ENCODE measurements at places on chromosomes 5 and 9. TPM values are rescaled to one million over a fixed set of nuclear protein-coding genes. Genes with fewer than 3 reads are reported as not detected.
A peak's percentile ranks its signal among the peaks of the same experiment; 100 is the strongest.

GRCh38 chr5:105956456-105957196, 1714.1 kb downstream of the EFNA5 start:
- no peak overlapping the region for H3K4me3 ChIP-seq
- H3K27me3 ChIP-seq: no peaks in the 10 kb centered on the region
- no peak for DNase-seq
- H3K4me1 ChIP-seq: no peaks in the 10 kb centered on the region

The DMRT2 gene
- total RNA-seq: not detected

The FOXD4 gene
- total RNA-seq: not detected

The MAMDC4 gene
- total RNA-seq: 1.7 TPM

DNA sequence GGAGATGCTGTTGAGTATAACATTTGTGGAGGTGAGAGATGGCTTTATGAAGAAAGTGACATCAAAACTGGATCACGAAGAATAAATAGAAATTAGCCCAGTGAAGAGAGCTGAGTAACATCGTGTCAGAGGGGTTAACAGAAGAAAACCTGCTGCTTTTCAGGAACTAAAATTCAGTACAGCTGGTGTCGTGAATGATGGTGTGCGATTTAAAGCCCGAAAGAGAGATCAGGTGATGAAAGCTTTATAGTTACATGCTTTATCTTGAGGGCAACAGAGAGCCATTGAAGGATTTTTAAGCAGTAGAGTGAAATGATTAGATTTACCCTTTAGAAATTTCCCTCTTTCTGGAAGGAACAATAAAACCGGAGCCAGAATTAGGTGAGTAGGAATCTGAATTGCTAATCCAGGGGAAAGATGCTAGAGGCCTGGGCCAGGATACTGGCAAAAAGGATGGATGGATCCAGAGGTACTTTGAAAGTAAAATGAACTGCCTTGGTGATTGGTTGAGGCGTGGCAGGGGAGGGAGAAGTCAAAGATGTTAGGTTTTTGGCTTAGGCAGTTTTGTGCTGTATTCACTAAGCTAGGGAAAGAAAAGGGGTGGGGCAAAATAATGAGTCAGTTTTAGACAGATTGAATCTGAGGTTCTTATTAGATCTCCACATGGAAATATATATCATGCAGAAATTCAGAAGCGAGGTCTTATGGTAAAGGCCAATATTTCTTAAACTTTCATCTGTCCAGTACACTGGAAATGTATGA, 3.4 kb downstream of the LRRC70 start:
- DNase-seq: no peak
- no peaks in the 10 kb centered on the region for H3K4me1 ChIP-seq
- no peaks in the 10 kb centered on the region for H3K27me3 ChIP-seq
- H3K4me3 ChIP-seq: no peak overlapping the region
- H3K36me3 ChIP-seq: no peaks in the 10 kb centered on the region

The S1PR3 gene
- 26.8 TPM for total RNA-seq

GRCh38 chr5:2658447-2658846, 93.0 kb downstream of the IRX2 start:
- DNase-seq: no peak
- H3K36me3 ChIP-seq: no peaks in the 10 kb centered on the region
- no peak overlapping the region for H3K4me3 ChIP-seq
- no peak overlapping the region for H3K27ac ChIP-seq

DNA sequence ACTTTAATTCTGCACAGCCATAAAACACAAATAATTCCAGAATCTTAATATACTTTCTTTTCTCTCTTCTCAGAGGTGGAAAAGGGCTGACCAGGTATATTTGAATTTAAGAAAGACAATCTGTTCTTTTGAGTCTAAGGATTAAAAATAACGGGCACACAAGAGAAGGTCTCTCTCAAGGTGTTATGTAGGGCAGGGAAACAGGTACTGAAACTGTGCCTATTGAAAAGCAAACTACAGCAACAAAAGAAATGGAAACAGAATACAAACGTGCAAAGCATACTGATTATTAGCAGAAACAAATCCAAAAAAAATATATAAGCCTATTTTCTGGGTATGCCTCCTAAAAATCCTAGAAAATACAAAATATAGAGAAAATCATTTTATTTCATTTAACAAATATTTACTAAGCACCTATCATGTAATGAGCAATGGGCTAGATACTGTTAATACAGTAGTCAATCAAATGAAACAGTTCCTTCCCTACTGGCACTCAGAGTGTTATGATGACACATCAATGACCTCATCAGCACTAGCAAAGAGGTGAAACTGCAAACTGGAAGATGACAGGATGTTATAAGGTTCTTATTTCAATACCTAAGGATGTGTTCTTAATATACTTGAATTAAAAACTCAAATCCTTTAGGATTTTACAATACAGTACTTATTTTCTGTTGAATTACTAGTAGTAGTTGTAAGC, 87.7 kb downstream of the AUH start:
- no peak for DNase-seq
- no peak overlapping the region for H3K4me3 ChIP-seq
- H3K36me3 ChIP-seq: no peaks in the 10 kb centered on the region
- no peaks in the 10 kb centered on the region for H3K27me3 ChIP-seq

The MARCOL gene
- total RNA-seq: not detected

The UGT3A2 gene
- total RNA-seq: not detected

DNA sequence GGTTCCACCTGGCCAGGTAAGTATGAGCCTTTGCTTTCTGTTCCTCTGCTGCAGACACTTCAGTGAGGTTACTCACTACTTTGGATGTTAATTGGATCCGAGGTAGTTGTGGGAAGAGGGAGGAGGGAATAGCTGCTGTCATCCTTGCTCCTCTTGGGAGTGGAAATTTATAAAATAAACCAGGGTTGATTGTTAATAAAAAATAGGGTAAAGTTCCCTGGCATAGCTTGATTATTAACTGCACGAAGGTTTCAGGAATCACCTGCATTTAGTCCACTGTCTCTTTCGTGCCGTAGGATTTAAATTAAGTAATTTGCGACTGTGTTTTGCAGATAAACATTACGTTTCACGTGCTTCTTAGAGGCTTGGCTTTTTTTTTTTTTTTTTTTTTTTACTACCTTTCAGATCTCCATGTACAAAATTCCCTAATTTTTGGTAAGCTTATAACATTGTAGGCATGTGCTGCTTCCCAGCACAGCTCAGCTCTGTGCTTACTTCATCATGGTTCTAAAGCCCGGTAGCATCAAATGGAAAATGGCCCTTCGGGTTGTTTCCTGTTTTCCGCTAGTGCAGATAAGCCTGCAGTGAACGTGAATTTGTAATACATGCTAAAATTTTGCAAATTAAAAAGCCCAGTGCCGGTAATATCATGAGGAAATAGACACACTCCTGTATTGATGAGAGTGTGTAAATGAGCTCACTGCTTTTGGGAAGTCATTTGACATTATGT, 26.9 kb upstream of the LTC4S start:
- no peak overlapping the region for H3K4me3 ChIP-seq
- no peak for DNase-seq
- peaks cover 50% of the 10 kb centered on the region for H3K36me3 ChIP-seq

DNA sequence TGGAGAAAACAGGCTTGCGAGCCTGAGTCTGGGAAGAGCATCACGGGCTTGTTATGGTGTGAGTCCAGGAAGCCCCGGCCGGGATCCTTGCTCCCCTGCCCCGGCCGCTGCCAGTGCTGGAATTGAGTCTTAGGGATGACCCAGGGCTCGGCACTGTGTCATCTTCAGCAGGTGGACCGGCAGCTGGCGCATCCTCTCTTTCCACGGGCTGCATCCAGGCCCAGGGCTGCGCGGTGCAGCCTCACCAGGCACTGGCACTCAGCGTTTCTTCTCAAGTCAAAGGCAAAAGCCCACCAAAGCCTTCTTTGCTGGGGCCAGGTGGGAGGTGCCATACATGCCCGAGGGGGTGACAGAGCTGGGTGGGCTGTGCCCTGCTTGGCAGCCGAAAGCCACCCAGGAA, 46.6 kb downstream of the COL5A1 start:
- H3K4me1 ChIP-seq: peaks cover 20% of the 10 kb centered on the region
- H3K36me3 ChIP-seq: no peaks in the 10 kb centered on the region
- no peak for DNase-seq
- no peak overlapping the region for H3K4me3 ChIP-seq
- no peaks in the 10 kb centered on the region for H3K27me3 ChIP-seq
- H3K27ac ChIP-seq: no peak overlapping the region

The LMX1B gene
- total RNA-seq: 0.74 TPM

GRCh38 chr5:139637438-139638089, 10.6 kb upstream of the CXXC5 start:
- peak overlapping the region; percentile 93 for H3K27ac ChIP-seq
- H3K4me3 ChIP-seq: peak overlapping the region; percentile 44
- no peaks in the 10 kb centered on the region for H3K27me3 ChIP-seq
- H3K4me1 ChIP-seq: peaks cover 59% of the 10 kb centered on the region

DNA sequence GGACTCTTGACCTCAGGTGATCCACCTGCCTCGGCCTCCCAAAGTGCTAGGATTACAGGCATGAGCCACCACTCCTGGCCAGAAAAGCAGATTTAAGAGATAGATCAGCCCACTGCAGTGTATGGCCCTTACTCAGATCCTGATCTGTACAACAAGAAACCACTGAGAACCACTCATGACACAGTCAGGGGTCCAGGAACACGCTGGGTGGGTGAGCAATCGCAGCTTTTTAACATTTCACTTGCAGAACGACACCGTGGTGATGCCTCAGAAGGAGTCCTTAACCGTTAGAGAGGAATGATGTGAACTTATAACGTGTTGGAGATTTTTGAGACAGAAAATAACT, 45.3 kb upstream of the NSMF start:
- peaks cover 7% of the 10 kb centered on the region for H3K36me3 ChIP-seq
- no peaks in the 10 kb centered on the region for H3K4me1 ChIP-seq
- H3K27me3 ChIP-seq: no peaks in the 10 kb centered on the region
- H3K4me3 ChIP-seq: no peak overlapping the region

GRCh38 chr5:149185067-149185466, 43.8 kb downstream of the ABLIM3 start:
- no peaks in the 10 kb centered on the region for H3K27me3 ChIP-seq
- H3K27ac ChIP-seq: peak overlapping the region; percentile 79
- peaks cover 29% of the 10 kb centered on the region for H3K4me1 ChIP-seq
- H3K4me3 ChIP-seq: no peak overlapping the region
- no peak for DNase-seq

The C9orf50 gene
- not detected for total RNA-seq

DNA sequence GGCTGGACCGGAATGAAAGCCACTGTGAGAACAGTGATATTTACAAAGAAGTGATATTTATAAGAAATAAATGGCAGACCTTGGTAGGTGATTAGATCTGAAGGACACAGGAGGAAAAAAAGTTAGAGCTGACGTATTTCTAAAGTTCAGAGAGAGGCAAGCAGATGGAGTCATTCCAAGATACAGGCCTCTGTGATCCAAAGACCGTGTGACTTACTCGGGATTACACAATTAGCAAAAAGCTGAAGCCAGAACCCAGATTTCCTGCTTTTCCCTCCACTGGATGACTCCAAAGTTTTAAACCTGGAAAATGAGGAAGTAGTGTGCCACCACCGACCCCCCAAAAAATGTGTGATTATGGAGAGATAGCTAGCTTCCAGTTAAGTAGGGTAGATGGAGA, 3.1 kb upstream of the DOCK8 start:
- H3K27ac ChIP-seq: no peak overlapping the region
- peaks cover 16% of the 10 kb centered on the region for H3K4me1 ChIP-seq
- H3K27me3 ChIP-seq: no peaks in the 10 kb centered on the region

GRCh38 chr5:167051402-167051768, 1240.1 kb upstream of the WWC1 start:
- H3K4me3 ChIP-seq: no peak overlapping the region
- no peaks in the 10 kb centered on the region for H3K4me1 ChIP-seq
- H3K27me3 ChIP-seq: no peaks in the 10 kb centered on the region
- H3K27ac ChIP-seq: no peak overlapping the region
- H3K36me3 ChIP-seq: no peaks in the 10 kb centered on the region

- no peaks in the 10 kb centered on the region for H3K27me3 ChIP-seq
- no peaks in the 10 kb centered on the region for H3K36me3 ChIP-seq
- H3K4me1 ChIP-seq: no peaks in the 10 kb centered on the region
- no peak overlapping the region for H3K27ac ChIP-seq
- no peak for DNase-seq
- H3K4me3 ChIP-seq: no peak overlapping the region
These were observed 53.0 kb downstream of the GADD45G start for GRCh38 chr9:89657765-89658164.

GRCh38 chr9:74041588-74041987, 455.5 kb upstream of the RORB start:
- H3K36me3 ChIP-seq: no peaks in the 10 kb centered on the region
- H3K4me3 ChIP-seq: no peak overlapping the region
- no peaks in the 10 kb centered on the region for H3K27me3 ChIP-seq
- H3K4me1 ChIP-seq: no peaks in the 10 kb centered on the region

The IL5 gene
- total RNA-seq: not detected

GRCh38 chr5:447501-447900, 4.5 kb downstream of the EXOC3 start:
- peaks cover 53% of the 10 kb centered on the region for H3K36me3 ChIP-seq
- no peak overlapping the region for H3K4me3 ChIP-seq
- H3K27ac ChIP-seq: no peak overlapping the region
- H3K4me1 ChIP-seq: peaks cover 11% of the 10 kb centered on the region
- DNase-seq: no peak
- H3K27me3 ChIP-seq: no peaks in the 10 kb centered on the region

DNA sequence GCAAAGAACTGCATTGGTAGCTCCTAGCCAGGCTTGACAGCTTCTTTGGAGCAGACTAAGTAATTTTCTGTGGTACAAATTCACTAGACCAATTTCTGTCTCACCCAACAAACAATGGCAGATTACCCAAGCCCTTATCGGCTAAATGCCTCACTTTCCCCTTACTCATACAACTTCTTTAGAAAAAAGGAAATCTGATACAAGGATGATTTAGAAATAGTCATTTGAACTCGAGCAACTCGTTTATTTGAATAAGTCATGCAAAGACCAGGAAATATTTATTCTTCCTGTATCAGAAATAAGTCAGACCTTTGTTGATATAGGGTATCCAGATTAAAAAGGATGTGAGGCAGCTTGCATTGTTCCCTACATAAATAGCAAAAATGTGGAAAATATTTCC, 170.4 kb upstream of the CDH6 start:
- no peaks in the 10 kb centered on the region for H3K27me3 ChIP-seq
- no peak overlapping the region for H3K4me3 ChIP-seq
- no peaks in the 10 kb centered on the region for H3K4me1 ChIP-seq
- no peaks in the 10 kb centered on the region for H3K36me3 ChIP-seq
- no peak for DNase-seq
- no peak overlapping the region for H3K27ac ChIP-seq

DNA sequence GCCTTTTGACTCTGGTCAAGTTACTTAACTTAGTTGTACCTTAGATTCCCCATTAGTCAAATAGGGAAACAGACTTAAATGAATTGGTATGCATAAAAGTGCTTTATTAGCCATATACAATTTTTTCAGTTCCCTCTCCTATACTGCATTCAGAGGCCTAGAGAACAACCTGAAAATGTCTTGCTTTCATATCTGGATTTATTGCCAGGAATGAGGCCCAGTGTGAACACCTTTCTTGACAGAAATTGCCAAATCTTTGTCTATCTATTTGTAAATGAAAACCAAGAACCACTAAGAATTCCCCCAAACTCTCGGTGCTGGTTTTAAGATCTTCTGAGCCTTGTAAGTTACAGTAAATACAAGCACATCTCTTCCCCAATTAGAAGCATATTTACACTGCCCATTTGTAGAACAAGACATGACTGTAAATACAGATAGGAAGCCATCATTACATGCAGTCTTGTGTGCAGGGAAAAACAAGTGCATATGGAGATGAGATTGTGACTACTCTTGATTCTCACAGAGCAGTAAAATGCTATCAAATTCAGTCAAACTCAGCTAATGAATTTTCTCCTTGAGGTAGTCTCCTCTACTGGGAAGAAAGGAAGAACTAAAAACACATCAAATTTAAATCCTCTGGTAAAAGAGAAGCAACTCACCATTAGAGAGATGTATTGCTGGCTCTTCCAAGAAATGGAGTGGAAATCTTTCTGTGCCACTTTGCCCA, 5.2 kb upstream of the FAM13B start:
- no peak overlapping the region for H3K27ac ChIP-seq
- H3K4me3 ChIP-seq: no peak overlapping the region
- no peaks in the 10 kb centered on the region for H3K27me3 ChIP-seq
- H3K36me3 ChIP-seq: no peaks in the 10 kb centered on the region

Measured in right atrium auricular region (tissue), 2 donors.